ENCODE measurements at places on chromosomes 16 and 17.

DNA sequence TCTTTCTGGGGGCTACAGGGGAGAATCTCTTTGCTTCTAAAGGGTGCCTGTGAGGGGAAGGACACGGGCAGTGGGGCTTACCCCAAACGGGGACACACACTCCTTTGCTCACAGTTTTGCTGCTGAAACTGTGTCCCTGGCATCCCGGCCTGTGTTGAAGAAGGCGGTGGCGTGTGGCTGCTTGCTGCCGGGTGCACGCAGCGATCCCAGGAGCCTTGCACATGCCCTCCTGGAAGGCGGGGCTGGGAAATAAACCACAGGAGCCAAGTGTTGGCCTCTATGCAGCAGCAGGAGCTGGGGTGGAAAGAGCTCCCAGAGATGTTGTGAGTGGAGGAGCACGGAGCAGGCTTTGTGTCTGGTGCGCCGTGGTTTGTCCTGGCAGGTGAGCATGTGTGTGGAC, 131.0 kb upstream of the CIBAR2 start:
- no peak for DNase-seq

DNA sequence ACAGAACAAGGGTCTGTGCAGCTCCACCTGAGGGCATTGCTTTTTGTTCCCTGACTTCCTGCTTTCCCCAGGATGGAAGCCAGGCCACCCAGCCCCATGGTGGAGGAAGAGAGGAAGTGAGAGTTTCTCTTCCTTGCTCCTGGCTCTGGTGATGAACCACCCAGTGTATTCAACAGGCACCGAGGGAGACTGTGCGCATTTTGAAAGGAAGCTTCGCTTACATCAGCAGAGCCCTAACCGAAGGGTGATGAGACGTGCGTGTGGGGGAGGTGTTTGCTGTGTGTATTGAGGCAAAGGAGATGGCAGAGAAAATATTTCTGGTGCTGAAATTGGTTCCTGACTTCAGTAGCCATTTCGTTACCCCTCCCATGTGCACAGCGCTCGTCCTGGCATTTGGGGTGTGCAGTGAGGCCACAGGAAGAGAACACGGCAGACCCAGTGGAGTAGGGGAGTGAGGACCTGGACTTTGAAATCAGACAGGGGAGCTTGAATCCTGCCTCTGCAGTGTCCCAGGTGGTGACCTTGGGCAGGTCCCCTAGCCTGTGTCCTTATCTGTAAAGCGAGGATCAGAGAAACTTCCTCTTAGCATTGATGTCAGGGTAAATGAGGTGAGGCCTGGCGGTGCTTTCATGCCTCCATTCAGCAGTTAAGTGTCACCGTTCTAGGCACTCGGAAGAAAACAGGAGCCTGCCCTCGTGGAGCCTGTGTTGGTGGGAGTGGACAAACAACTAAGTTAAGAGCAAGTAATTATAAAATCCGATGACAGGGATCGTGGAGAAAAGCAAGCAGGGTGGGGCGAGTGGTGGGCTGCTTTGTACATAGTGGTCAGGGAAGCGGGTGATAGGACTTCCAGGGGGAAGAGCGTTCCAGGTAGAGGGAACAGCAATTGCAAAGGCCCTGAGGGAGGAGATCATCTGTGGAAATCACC, 7.4 kb downstream of the CMIP start:
- DNase-seq = no peak

- no peak for DNase-seq
These were observed 52.9 kb upstream of the LGALS9 start for GRCh38 chr17:27577884-27578717.

- no peak for DNase-seq
These were observed 86.9 kb upstream of the ZNF469 start for GRCh38 chr16:88295671-88296436.

DNA sequence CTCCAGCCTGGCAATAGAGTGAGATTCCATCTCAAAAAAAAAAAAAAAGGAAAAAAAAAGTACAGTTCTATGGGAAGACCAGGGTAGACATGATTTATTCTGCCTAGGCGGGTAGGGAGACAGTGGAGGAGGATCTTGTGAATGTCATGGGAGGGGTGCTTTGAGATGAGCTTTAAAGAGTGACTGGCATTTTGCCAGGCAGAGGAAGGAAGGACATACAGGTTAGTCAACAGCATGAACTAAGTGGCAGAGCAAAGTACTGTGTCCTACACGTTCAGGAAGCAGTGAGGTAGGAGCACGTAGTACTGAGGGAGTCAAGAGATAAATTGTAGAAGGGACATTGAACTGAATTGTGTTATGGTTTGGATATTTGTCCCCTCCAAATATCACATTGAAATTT, 451.5 kb downstream of the TOX3 start:
- no peak for DNase-seq

GRCh38 chr17:49964769-49965523, 4.0 kb upstream of the DLX4 start:
- DNase-seq = no peak

DNA sequence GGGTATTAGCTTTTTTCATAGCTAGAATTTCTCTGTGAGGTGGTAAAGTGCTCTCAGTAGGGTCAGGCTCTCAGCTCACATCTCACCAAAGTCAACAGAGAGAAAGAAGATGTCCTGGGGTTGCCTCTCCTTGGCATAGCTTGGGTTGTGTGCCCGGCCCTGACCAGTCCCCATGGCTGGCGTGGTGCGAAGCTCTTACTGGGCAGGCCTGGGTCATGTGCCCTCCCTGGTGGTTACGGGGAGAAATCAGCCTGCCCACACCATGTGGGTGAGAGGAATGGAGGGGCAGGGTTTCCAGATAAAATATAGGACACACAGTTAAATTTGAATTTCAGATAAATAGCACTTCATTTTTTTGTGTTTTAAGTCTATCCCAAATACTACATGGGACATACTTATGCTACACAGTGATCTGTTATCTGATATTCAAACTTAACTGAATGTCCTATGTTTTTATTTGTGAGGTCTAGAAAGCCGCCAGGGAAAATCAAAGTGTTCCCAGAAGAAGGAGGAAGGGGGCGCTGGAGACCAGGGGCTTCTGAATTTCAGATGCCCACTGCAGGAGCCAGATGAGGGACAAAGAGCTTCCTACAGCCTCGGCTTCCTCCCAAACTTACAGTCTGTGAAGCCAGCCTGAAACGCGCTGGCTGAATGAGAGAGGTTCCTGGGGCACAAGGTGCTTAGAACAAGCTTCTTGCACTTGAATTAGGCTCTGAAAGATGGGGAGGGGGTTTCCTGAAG, 45.4 kb downstream of the NKD1 start:
- no peak for DNase-seq

DNA sequence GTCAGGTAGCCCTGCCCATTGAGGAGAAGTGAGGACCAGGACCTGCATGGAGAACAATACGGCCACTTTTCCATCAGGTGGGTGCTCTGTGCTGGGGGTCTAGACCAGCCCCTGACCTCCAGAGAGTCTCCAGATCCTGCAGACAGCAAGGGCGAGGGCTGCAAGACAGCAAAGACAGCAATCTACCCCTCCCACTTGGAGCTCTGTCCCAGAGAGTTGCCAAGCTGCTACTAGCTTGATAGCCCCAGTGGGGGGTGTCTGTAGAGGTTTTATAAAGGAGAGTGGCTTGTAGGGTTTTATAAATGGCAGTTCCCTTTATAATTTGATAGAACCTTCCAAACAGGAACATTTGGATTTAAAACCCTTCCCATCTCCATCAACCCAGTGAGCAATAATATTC, 16.7 kb upstream of the SLFN11 start:
- DNase-seq = no peak

DNA sequence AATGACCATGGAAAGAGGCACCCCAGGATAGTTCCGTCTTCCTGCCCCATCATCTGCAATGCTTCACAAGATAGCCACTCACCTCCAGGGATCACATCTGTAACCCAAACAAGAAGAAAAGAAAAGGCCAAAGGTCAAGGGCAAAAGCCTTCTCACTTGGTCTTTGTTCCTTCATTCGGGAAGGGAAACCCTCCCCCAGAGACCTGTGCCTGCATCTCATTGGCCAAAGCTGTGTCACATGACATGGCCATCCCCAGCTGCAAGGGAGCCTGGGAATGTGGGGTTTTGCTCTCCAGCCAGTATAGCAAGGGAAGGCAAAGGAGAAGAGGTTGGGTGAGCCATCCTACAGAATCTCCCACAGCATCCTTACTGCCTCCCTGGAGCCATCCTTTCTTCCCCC, 47.9 kb downstream of the NOL11 start:
- DNase-seq = no peak

- DNase-seq = no peak
These were observed 5.0 kb downstream of the JUP start for GRCh38 chr17:41781404-41782110.

DNA sequence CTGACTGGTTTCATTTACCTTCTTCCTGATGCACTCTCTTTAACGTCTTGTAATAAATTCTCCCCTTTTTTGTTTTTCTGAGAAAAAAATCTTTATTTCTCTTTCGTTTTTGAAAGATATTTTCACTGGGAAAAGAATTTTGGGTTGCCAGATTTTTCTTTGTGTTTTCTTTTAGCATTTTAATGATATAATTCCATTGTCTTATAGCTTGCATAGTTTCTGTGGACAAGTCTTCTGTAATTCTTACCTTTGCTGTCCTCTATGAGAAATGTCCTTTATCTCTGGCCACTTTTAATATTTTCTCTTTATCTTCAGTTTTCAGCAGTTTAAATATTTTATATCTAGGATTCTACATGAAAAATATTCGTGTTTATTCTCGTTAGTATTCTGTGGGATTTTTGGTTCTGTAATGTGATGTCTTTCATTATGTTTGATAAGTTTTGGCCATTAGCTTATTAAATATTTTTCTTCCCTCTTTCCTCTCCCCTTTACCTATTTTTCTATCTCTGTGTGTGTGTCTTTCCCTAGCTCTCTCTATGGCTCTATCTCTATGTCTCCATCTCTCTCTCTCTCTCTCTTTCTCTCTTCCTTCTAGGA, 236.5 kb downstream of the C16orf95 start:
- DNase-seq = no peak

DNA sequence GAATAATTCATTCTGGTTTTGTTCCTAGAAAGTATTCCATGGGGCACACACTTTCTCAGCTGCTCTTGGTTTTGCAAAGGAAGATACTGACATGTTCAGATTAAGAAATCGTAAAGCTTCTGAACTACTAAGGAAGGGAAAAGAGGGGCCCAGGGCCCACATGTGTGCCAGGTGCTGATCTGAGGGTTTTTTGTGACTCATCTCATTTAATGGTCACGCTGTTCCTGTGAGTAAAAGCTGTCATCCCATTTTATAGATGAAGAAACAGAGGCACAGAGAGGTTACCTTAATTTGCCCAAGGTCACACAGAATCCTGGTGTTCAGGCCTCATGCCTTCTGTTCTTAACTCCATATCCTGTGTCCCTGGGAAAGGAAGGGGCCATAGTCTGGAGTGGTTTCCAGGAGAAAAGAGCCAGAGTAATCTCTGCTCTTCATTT, 113.2 kb downstream of the MSI2 start:
- DNase-seq = no peak

GRCh38 chr17:76452127-76452659, 759 bp downstream of the UBE2O start:
- DNase-seq = no peak

DNA sequence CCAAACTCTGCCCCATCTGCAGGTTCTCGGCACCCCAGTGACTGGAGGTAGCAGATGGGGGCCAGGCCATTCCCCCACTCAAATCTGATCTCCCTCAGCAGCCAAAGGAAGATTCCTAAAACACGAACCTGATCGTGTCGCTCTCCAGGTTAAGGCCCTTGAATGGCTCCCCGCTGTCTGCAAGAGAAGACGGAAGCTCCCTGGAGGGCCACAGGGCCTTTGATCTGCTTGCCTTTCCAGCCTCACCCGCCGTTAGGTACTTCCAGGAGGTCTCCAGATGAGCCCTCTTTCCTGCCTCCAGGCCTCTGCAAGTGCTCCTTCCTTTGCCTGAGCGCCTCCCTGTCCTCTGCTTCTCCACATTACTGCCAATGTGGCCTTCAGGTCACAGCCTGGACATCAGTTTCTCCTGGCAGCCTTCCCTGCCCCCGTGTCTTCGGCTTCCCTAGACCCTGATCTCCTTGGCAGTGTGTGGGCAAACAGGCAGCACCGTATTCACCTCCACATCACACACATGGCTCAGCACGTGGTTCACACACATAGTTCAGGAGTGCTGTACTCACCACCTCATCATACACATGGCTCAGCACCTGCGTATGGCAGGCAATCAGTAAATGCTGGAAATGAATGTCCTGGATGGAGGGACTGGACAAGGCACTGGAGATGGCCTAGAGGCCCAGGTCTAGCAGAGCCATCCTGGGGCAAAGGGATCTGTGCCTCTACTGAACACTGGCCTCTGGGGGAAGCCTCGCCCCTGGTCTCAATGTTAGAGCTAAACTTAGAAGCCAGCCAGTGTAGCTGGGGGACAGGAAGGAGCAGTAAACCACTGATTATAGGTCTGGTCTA, 26.4 kb upstream of the MRPS23 start:
- DNase-seq = no peak

DNA sequence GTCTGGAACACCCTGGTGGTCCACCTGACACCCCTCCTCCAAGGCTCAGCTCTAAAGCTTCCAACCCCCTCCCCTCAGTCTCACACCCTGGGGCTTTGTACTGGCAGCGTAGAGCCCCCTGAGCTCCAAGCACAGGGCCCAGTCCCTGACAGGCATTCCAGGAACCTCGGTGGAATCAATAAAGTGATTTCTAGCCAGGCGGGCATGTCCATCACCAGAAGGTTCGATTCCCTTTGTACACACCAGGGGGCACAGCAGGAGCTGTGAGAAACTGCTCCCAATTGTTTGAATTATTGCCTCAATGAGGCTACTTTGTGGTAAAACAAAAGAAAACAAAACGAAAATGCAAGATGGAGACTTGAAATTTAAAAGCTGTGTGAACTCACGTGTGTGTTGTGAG, 51.8 kb downstream of the SMPD3 start:
- DNase-seq = no peak

DNA sequence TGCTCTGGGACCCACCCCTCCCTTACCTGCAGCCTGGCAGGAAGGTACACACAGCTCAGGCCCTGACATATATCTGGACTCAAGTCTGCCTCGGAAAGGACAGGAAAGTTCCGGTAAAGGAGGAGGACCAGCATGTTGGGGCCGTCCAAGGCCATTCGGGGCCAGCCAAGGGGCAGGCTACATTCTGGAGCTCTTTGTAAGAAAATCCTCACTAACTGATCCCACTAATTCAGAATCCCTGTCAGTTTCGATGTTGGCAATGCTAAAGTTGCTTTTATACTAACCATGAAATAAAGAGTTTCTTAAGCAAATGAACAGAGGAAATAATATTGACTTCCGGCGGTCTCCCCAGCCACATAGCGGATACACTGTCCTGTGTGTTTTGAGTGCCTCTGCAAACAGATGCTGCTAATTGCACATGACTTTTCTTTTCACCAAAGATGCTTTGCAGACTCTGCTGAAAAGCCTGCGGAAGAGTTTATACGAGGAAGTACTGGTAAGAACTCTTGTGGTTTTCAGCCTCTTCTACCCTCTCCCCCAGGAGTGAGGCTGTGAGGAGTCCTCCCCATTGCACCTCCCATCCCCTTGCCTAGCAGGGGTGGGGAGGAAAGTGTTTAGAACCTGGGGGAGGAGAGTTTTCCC, 54.8 kb downstream of the PLXDC1 start:
- DNase-seq = no peak

DNA sequence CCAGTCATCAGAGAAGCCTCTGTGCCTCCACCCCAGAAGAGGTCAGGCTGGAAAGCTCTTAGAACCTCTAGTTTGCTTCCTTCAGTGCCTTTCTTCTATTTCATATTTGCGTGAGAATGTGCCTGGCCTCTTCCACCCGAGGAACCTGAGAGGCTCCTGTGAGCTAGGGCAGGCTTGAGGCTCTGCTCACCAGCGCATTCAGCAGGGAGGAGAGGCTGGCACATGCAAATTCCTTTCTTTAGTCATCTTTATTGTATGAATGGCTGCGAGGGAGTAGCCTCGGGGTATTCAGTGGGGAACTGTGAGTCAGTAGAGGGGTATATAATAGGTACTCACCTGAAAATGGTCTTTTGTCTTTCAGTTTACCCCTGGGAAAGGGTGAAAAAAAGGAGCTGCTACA, 268.3 kb downstream of the ABCC12 start:
- no peak for DNase-seq

Measured in esophagus squamous epithelium (tissue), 5 donors.